Right hindlimb (tissue), 1 donor: ENCODE measurements at places on chromosomes 11 and 22.

- DNase-seq, result no peak
These were observed 45.2 kb upstream of the MYO18B start for GRCh38 chr22:25696763-25697162.

- DNase-seq, result no peak
These were observed 16.0 kb downstream of the FZD4 start for GRCh38 chr11:86938900-86939880.

DNA sequence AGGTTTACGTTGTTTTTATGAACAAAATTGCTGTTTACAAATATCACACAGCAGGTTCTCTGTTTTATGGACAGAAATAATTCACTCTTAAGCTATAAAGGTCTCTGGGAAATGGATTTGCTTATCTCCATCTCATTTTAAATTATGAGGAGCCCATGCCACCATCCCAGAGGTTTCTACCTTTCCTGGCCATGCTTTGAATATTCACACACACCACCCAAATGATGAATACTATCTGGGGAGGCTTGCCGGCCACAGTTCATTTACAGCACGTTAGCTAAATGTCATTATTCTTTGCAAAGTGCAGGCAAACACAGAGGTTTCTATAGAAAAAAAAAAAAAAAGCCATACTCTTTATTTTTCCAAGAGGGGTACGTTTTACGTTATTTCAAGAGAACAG is 1446.7 kb downstream of the FAM181B start:
- DNase-seq, result no peak

DNA sequence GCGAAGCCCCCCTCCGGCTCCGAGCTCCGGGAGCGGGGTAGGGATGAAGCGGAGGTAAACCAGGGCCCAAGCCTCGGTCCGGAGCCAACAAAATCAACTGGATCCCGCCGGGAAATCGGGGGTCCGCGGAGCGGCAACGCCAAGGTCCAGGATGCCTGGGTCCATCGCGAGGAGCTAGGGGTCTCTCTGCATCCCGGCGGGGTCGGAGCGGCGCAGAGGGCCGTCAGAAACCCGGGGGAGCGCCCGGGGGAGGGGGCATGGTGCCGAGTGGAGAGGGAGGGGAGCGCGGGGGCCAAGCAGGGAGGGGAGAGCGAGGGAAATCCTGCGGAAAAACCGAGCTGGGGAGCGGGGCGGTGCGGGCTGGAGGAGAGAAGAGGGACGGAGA is 51.8 kb downstream of the SLC22A12 start:
- peak; percentile 44 for DNase-seq

DNA sequence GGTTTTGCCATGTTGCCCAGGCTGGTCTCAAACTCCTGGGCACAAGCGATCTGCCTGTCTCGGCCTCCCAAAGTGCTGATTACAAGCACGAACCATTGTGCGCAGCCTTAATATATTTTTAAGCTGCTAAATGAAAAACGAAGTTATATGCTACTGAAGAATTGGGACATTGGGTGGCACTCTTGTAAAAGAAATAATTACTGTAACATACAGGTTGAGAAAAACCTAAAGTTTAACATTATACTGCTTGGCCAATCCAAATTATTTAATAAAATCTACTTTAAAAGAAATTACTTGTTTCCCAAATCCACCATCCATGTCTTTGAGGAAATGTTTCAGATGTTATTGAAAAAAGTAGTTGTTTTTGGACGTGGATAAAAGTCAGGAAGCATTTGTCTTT is 37.9 kb upstream of the ARHGAP32 start:
- DNase-seq, result no peak

DNA sequence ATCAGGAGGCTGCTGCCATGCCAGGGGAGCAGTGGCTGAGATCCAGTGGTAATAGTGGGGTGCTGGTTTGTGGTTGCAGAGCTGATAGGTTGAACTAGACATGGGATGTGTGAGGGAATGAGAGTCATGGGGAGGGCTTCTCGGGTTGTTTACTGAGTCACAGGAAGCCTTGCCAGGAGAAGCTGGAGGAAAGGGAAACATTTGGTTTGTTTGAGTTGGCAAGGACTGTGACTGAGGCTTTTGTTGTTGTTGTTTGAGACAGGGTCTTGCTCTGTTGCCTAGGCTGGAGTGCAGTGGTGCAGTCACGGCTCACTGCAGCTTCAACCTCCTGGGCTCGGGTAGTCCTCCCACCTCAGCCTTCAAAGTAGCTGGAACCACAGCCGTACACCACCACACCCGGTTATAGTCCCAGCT is 49.3 kb downstream of the CABIN1 start:
- DNase-seq, result no peak
